ENCODE measurements at places on chromosomes 2 and 18.

- no peak for DNase-seq
Measured at GRCh38 chr2:32284321-32284720, 6.6 kb downstream of the YIPF4 start.

- no peak for DNase-seq
Measured at GRCh38 chr2:38298539-38298938, 78.5 kb downstream of the ATL2 start.

- no peak for DNase-seq
Measured at GRCh38 chr2:168663993-168664392, 138.4 kb upstream of the NOSTRIN start.

DNA sequence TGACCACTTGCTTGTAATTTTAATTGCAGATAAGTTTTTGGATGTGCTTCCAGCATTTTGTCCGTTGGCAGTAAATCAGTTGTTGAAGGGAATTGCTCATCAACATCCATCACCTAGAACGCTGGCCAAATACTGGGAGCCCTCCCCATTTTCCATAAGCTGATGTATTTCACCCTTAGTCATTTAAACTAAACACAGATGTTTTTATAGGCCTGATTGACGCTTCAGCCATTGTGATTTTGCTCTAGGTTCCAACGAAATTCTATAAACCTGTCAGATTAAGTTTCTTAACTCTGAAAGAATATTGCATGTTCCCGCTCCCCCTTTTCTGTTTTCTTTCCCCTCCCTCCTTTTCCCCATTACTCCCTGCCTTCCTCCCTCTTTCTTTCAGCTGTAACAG, 1.0 kb upstream of the RPRM start:
- DNase-seq = no peak

- peak; percentile 61 for DNase-seq
Measured at GRCh38 chr18:80159713-80160636, 50.9 kb downstream of the ADNP2 start.

DNA sequence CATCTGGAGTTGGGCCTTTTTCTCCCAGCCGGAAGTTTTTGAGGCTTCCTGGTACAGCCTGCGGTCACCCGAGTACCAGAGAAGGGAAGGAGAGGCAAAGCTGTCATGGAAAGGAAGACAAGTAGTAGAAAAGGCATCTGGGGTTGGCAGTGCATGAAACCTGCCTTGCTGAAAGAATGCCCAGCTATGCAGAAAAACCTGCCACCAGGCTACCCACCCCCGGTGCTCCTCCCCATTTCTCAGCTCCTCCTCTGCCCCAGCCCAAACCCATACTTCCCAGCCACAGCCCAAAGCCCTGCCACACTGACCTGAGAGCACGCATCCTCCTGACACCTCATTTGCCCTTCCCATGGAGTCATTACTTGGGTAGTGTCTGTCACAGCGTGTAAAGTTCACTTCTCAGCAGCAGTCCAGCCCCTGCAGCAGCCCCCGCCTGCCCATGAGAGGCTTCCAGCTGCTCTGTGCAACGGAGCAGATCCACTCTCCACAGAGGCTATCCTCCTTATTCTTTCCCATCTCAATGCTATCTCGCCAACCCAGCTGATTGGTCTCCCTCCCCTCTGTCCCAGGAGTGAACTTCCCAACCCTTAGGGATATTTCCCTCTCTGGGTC, 40.4 kb upstream of the MAL start:
- DNase-seq = no peak
